Right ventricle myocardium inferior (tissue), 1 donor: ENCODE measurements at places on chromosomes 11 and 22. TPM values are rescaled to one million over a fixed set of nuclear protein-coding genes. Genes with fewer than 3 reads are reported as not detected.

The SOX6 gene
- 14.1 TPM for total RNA-seq

- no peak for DNase-seq
These were observed 380.0 kb upstream of the B3GAT1 start for GRCh38 chr11:134792044-134792443.

GRCh38 chr11:15119826-15120225, 5.1 kb downstream of the INSC start:
- no peak for DNase-seq

The DDX10 gene
- 12.2 TPM for total RNA-seq

GRCh38 chr11:120448240-120448639, 63.3 kb upstream of the GRIK4 start:
- DNase-seq, result no peak

The SHANK3 gene
- total RNA-seq, result 22.2 TPM

The TMEM191C gene
- 1.2 TPM for total RNA-seq

GRCh38 chr11:116406042-116406441, 366.7 kb downstream of the BUD13 start:
- no peak for DNase-seq

DNA sequence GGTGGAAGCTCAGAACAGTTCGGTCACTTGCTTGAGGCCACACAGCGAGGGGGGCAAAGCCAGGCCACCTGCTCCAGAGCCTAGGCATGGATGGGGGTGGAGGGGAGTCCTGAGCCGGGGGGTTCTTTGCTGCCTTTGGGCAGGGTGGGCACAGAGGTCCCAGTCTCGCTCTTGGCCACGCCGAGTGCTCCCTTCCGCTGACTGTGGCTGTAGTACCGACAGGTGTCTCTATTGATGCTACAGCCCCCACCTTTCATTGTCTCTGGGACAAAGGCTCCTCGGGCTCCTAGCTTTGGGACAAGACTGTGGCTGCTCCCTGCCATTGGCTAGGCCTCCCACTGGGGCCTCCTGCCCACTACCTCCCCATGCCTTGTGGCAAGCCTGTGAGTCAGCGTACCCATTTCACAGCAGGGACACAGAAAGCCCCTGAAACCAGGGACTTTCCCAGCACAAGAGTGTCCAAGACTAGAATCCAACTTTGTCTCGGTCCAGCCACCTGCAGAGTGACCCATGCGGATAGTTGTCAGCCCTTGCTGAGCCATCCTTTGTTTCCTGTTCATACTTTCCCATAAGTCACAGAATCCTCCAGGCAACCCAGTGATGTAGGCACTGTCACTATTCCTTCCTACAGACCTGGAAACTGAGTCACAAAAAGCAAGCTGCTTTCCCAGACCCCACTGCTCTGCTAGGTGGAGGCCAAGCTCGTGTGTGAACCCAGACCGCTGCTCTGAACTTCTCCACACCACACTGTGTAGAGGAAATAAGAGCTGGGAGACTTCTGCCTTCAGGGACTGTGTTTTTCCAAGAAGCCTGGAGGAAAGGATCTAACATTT, 17.2 kb downstream of the MYEOV start:
- DNase-seq, result no peak

DNA sequence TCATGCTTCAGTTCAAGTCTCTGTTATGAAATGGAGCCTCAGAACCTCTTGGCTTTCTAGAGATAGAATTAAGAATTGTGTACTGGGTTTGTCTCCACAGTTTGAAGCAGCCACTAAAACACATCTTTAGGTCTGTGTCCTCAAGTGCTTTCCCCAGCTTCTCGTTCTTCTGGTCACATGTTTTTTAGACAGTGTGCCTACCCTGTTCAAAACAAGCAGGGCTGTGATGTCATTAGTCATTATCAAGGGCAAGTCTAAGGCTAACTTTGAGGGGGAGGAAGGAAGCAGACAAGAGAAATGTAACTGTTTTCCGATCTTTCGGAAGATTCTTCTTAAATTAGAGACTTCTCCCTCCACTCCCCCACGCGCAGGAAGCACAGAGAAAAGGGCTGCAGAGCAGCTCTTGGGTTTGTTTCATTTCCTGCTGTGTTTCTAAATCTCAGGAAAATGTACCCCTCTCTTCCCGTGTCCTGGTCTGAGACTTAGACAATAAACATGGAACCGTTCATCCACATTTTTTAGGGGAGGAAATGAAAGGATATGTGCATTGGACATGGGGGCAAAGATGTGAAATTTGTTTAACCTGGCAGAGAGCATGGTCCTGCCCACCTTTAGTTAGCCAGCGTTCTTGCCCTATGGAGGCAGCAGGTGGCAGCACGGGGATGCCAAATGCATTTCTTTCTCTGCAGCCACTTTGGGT, 3.1 kb downstream of the AKIP1 start:
- DNase-seq, result no peak

The NAALADL1 gene
- 3.4 TPM for total RNA-seq

DNA sequence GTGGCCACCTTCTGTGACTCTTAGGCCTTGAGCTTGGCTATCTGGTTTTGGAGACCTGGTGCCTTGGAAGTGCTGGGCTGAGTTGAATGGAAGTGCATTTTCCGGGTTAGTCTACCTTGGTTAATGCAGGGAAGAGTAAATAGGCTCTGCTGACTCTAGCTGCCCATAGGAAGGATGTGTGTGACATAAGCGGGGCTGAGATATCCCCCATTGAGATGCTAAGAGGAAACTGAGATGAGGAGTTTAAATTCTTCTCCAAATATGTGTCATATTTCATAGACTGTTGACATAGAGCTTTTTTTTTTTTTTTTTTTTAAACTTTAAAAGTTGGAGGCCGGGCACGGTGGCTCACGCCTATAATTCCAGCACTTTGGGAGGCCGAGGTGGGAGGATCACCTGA, 30.8 kb downstream of the ZNRF3 start:
- DNase-seq, result no peak
